Activated T-helper 2 cell treated with anti-CD3 and anti-CD28 coated beads, Interferon-gamma antibody, Interleukin-2, Interleukin-4, amounts not matched to agents 10 μg/mL and 5 μg/mL and 100 μg/mL, durations not matched to agents 14 hours and 24 hours and 36 hours (primary cell): ENCODE measurements at places on chromosomes 7 and 10. TPM values are rescaled to one million over a fixed set of nuclear protein-coding genes. Genes with fewer than 3 reads are reported as not detected.

UNCX gene
- total RNA-seq: not detected in 2 replicates

VWC2 gene
- total RNA-seq: not detected in 2 replicates

EPO gene
- total RNA-seq: 0.14 TPM in 1 of 2 replicates, not detected in the other

HABP2 gene
- not detected in 2 replicates for total RNA-seq

GRM3 gene
- not detected in 2 replicates for total RNA-seq

AGAP4 gene
- total RNA-seq: 32.9 and 33.2 TPM in 2 replicates

GPNMB gene
- total RNA-seq: 0.59 and 1.4 TPM in 2 replicates

AKR1B1 gene
- total RNA-seq: 102 and 107 TPM in 2 replicates

DNAJB12 gene
- total RNA-seq: 27.6 and 34.0 TPM in 2 replicates

ANTXRL gene
- not detected in 2 replicates for total RNA-seq

CNNM1 gene
- total RNA-seq: 0.21 and 0.28 TPM in 2 replicates

SGCE gene
- total RNA-seq: 2.0 and 2.5 TPM in 2 replicates

CYP2E1 gene
- total RNA-seq: 0.16 TPM in 1 of 2 replicates, not detected in the other

ZNF239 gene
- total RNA-seq: 0.66 and 0.97 TPM in 2 replicates

C10orf143 gene
- total RNA-seq: 3.1 and 4.5 TPM in 2 replicates

C10orf53 gene
- total RNA-seq: 0.16 TPM in 1 of 2 replicates, not detected in the other

PPIF gene
- 119 and 120 TPM in 2 replicates for total RNA-seq
